Aorta (tissue), 5 donors: ENCODE measurements at places on chromosomes 5 and 9. TPM values are rescaled to one million over a fixed set of nuclear protein-coding genes. Genes with fewer than 3 reads are reported as not detected.
A peak's percentile ranks its signal among the peaks of the same experiment; 100 is the strongest.

PCDHGC3 gene
- total RNA-seq = 116 TPM

SMIM33 gene
- total RNA-seq = not detected

DNAJC25 gene
- 5.6 TPM for total RNA-seq

NR2F1 gene
- total RNA-seq = 27.0 TPM

DNAH5 gene
- total RNA-seq = 0.36 TPM

TMEM8B gene
- total RNA-seq = 16.3 TPM

F2RL1 gene
- 0.88 TPM for total RNA-seq

DNA sequence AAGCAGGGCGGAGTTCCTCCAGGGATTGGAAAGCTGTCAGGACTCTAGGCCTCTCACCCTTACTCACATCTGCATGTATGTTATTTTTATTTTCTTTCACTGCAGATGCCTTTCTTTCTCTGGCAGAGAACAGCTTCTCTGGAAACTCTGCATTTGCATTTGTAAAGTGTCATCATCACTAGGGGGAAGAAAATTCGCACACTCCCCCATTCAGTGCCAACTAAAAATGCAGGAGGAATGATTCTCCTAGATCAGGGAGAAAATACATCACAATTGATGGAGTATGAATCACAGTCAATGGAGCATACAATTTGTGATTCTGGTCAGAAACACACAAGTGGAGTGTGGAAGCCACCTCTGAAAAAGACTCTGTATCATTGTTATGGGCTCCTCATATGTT is 351.4 kb upstream of the FTMT start:
- no peak for DNase-seq
- no peaks in the 10 kb centered on the region for H3K36me3 ChIP-seq
- no peaks in the 10 kb centered on the region for H3K27me3 ChIP-seq
- no peak overlapping the region for H3K27ac ChIP-seq
- H3K4me1 ChIP-seq = no peaks in the 10 kb centered on the region

- no peaks in the 10 kb centered on the region for H3K36me3 ChIP-seq
- DNase-seq = no peak
- H3K4me3 ChIP-seq = no peak overlapping the region
- H3K27ac ChIP-seq = no peak overlapping the region
- H3K27me3 ChIP-seq = no peaks in the 10 kb centered on the region
Measured at GRCh38 chr5:149561848-149562247, 10.6 kb upstream of the CSNK1A1 start.

DNA sequence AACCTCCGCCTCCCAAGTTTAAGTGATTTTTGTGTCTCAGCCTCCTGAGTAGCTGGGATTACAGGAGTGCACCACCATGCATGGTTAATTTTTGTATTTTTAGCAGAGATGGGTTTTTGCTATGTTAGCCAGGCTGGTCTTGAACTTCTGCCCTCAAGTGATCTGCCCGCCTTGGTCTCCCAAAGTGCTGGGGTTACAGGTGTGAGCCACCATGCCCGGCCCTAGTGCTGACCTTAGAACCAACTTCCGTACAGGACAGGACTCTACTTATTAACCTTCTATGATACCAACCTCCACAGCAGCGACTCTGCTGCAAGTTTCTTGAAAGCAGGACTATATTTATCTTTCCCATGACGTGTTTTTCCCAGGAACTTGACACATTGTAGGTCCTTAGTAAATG is 176.9 kb downstream of the RGS3 start:
- H3K27me3 ChIP-seq = no peaks in the 10 kb centered on the region
- no peaks in the 10 kb centered on the region for H3K4me1 ChIP-seq
- H3K36me3 ChIP-seq = no peaks in the 10 kb centered on the region
- H3K27ac ChIP-seq = no peak overlapping the region
- H3K4me3 ChIP-seq = no peak overlapping the region

GRCh38 chr9:91312717-91313325 is 48.9 kb downstream of the AUH start:
- H3K36me3 ChIP-seq = no peaks in the 10 kb centered on the region
- no peaks in the 10 kb centered on the region for H3K4me1 ChIP-seq
- no peak overlapping the region for H3K27ac ChIP-seq
- no peak for DNase-seq
- no peaks in the 10 kb centered on the region for H3K27me3 ChIP-seq

- H3K4me1 ChIP-seq = no peaks in the 10 kb centered on the region
- no peak overlapping the region for H3K27ac ChIP-seq
- DNase-seq = no peak
- no peak overlapping the region for H3K4me3 ChIP-seq
Measured at GRCh38 chr5:154794525-154795234, 39.5 kb downstream of the LARP1 start.

- H3K4me1 ChIP-seq = no peaks in the 10 kb centered on the region
- no peak for DNase-seq
- no peak overlapping the region for H3K4me3 ChIP-seq
- H3K36me3 ChIP-seq = no peaks in the 10 kb centered on the region
- no peak overlapping the region for H3K27ac ChIP-seq
Measured at GRCh38 chr5:93193431-93194347, 387.3 kb downstream of the NR2F1-AS1 start.

GRCh38 chr5:142128675-142129208 is 20.2 kb downstream of the NDFIP1 start:
- no peak for DNase-seq
- no peaks in the 10 kb centered on the region for H3K27me3 ChIP-seq
- peaks cover 7% of the 10 kb centered on the region for H3K36me3 ChIP-seq

DNA sequence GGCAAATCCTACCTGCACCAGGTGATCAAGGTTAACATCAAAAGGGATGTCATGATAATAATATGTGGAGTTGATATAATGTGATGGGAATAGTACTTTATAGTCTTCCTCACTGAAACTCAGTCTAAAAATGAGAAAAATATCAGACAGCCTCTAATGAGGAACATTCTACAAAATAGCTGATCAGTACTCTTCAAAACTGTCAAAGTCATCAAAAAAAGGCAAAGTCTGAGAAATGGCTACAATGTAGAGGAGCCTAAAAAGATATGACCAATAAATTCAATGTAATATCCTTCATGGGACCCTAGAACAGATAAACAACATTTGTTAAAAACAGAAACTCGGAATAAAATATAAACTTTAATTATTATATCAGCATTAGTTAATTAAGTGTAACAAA is 95.7 kb downstream of the CEMIP2 start:
- no peaks in the 10 kb centered on the region for H3K36me3 ChIP-seq
- no peaks in the 10 kb centered on the region for H3K27me3 ChIP-seq
- no peak overlapping the region for H3K4me3 ChIP-seq
- no peak for DNase-seq

- no peaks in the 10 kb centered on the region for H3K36me3 ChIP-seq
- no peaks in the 10 kb centered on the region for H3K4me1 ChIP-seq
- DNase-seq = no peak
- H3K4me3 ChIP-seq = no peak overlapping the region
- no peak overlapping the region for H3K27ac ChIP-seq
Measured at GRCh38 chr5:158032246-158032645, 173.3 kb upstream of the CLINT1 start.

GRCh38 chr5:143154510-143155370 is 248.7 kb downstream of the NR3C1 start:
- H3K4me3 ChIP-seq = no peak overlapping the region
- peak overlapping the region; percentile 96 for H3K27ac ChIP-seq
- no peaks in the 10 kb centered on the region for H3K27me3 ChIP-seq
- no peak for DNase-seq
